ENCODE measurements at places on chromosomes 5 and 9.
A peak's percentile ranks its signal among the peaks of the same experiment; 100 is the strongest.

DNA sequence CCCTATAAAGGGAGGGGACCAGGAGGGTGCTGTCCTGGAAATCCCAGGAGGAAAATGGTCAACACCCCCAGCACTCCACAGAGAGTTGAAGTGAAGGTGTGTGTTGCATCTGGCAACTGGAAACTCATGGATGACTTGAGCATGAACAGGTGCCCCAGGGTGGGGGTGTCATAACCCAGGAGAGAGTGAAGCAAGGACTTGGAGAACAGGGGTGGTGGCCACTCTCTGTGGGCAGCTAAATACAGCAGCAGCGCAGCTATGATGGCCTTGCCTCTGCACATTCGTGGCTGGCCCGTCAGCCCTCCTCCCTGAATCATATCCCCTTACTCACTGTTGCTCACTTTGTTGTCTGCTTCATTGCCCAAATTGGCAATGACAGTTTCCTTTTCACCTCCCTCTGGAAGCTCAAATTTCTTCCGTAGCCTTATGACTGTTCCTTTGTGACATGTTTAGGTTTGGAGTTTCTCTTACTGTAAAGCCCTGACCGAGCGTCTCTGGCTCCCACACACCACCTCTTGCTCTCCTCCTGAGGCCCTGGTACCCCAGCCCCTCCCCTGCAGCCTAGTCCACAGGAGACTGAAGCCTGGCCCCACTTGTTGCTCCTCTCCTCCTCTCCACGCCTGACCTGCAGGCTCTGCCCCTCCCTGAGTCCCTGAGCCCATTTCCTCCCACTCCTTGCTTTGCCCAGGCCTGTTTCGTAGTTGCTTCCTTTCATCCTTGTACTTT is 185.8 kb downstream of the CD180 start:
- peak; percentile 76 for DNase-seq

GRCh38 chr5:176884571-176884890 is 14.6 kb downstream of the HK3 start:
- no peak for DNase-seq

- no peak for DNase-seq
Measured at GRCh38 chr9:2630158-2630557, 8.6 kb downstream of the VLDLR start.

DNA sequence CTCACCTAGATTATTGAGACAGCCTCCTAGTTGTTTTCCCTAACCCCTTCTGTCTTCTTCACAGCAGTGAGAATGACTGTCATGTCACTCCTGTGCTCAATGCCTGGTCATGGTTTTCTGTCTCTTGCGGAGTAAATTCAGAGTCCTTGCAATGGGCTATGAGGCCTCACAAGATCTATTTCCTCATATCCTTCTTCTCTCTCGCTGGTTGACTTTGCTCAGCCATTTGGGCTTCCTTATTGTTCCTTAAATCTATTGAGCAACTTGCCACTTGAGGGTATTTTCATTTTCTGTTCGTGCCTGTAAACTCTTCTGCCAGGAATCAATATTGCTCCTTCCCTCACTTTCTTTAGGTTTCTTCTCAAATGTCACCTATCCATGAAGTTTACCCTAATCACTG is 9.0 kb downstream of the PPP3R2 start:
- no peak for DNase-seq

- no peak for DNase-seq
Measured at GRCh38 chr9:129653823-129654553, 11.5 kb upstream of the PRRX2 start.

- no peak for DNase-seq
Measured at GRCh38 chr5:78858364-78858763, 126.7 kb downstream of the ARSB start.

GRCh38 chr5:150582241-150583109 is 58.0 kb upstream of the SYNPO start:
- no peak for DNase-seq
